ENCODE measurements at places on chromosomes 4 and X. TPM values are rescaled to one million over a fixed set of nuclear protein-coding genes. Genes with fewer than 3 reads are reported as not detected.

CXCL5 gene
- total RNA-seq: not detected

- DNase-seq: no peak
These were observed 4.2 kb upstream of the MTMR1 start for GRCh38 chrX:150688911-150689451.

GUCY1A1 gene
- total RNA-seq: 108 TPM

PSMD10 gene
- total RNA-seq: 31.7 TPM

DNA sequence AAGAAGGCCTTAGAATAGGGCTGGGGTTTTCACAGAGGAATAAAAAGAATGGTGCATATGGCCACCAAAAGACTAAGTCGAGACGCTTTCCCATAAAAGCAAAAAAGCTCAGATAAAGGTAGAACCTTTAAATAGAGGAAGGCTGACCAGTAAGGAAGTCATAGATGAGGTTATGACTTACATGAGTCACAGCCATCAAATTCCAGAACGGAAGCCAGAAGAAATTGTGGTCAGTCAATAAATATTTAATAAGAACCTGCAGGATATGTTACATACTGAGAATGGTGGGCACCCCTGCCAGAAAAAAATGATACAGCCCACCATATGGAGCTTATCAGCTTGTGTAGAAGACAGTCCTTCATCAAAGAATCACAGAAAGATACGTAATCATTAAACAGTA lies 120.1 kb downstream of the MANBA start:
- no peak for DNase-seq

JADE3 gene
- 6.6 TPM for total RNA-seq

DNA sequence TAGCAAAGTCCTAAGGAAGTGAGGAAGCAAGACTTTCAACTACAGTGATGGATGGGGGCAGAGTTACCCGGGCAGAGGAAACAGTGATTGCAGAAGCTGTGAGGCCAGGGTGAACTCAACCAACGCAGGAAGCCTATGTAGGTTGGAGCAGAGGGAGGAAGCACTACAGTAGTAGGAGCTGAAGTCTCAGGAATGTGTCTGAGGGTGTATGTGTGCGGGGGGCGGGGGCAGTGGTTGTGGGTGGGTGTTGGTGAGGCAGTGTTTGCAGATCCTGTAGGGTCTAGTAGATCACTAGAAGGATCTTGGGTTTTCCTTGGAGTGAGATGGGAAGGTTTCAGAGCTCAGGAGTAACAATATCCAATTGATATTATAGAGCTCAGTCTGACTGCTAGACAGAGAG lies 9.9 kb upstream of the MID1 start:
- no peak for DNase-seq

DNA sequence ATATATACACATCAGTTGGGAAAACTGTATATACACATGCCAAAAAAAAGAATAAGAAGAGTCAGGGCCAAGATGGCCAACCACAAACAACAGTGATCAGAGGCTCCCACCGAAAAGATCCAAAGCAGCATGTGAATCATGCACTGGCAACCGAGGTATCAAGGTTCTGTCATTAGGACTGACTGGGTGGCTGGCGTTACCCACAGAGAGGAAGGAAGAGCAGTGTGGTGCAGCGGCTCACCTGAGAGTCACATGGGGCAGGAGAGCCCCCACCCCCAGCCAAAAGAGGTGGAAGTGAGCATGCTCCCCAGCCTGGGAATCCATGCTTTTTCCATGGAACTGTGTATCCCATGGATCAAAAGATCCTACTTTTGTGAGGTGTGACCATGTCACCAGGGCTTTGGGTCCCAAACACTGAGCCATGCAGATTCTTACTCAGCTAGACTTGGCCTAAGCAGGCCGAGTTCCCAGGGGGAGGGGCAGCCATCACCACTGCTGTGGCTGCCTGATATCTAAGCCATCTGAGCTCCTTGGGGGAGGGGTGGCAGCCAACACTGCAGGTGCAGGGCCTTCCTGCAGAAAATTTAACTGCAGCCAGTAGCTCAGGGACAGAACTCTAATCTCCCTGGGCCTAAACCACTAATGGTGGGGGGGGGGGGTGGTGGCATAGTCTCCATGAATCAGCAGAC lies 52.8 kb downstream of the P2RY10 start:
- DNase-seq: peak; percentile 44

DNA sequence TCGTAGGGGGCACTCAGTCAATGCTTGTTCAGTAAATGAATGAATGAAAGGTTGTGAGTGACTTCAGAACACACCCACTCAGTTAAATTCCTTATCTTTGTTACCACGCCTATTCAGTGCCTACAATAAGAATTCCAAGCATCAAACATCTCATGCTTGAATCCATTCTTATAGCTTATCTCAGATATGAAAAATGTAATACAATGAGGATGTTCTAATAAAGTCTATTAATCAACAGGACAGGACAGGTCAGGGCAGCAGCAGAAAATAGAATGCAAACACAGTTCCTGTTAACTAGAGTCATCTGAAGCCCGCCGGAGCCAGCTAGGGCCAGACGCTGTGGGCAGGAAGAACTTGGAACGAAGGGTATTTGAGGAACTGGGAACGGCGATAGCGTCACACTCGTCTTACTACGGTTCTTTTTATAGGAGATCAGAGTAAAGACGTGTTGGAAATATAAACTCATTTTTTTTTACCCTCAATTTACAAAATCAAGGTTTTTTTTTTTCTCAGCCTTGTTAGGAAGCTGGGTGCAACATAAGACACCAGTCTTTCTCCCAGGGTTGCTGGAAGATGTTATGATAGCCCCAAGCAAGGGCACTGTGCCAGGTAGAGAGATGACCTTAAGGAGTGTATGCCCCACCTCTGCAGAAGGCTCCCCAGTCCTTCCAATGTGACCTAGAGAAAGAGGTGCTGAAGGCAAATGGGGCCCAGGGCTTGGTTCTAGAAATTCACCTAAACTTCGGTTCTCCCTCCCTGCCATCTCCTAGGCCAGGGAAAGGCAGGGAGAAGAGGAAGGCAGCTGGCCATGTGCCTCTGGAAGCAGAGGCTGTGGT lies 48.3 kb downstream of the SEL1L3 start:
- DNase-seq: peak; percentile 89

NSG1 gene
- total RNA-seq: 0.57 TPM

PF4V1 gene
- total RNA-seq: not detected

DNA sequence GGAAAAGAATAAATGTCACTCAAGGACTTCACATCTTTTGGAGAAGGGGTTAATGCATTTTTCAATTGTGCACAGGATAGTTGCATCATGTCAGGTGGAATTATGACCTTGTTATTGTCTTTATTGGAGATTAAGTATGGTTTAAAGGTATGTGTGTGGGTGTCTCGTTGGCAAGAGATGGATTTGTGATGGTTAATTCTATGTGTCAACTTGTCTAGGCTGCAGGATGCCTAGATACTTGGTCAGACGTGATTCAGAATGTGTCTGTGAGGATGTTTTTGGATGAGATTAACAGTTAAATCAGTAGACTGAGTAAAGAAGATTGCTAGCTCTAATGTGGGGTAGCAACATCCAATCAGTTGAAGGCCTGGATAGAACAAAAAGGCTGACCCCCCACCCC lies 42.2 kb upstream of the HSD17B10 start:
- DNase-seq: no peak

DNA sequence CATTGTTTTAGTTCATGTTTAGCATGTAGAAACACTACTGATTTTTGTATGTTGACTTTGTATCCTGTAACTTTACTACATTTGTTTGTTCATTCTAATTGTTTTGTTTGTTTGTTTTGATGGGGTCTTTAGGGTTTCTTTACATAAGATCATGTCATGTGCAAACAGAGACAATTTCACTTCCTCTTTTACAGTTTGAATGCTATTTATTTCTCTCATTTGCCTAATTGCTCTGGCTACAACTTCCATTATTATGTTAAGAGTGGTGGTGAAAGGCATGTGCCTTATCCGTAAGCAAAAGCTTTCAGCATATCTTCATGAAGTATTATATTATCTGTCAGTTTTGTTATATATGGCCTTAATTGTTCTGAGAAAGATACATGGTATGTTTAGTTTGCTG lies 571.1 kb downstream of the PCDH7 start:
- DNase-seq: no peak

DNA sequence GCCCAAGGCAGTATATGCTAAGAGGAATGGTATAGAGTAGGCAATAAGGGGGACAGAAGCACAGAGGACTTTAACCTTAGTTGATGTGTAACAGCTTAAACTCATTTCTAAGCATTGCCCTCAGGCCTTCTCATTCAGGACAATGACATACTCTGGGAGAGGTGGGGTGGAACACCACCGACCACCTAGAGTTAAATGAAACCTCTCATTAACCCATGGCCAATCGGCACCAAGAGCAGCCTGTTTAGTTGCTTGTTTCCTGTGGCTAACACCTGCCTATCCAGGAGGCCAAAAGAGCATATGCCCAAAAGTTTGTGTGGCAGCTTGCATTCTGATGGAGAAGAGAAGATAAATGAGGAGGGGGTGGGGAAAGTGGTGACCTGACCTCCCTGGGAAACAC lies 88.7 kb upstream of the PLAC1 start:
- DNase-seq: no peak

GRCh38 chrX:6257025-6257424 lies 28.4 kb upstream of the NLGN4X start:
- no peak for DNase-seq

FAM193A gene
- total RNA-seq: 20.3 TPM

DNA sequence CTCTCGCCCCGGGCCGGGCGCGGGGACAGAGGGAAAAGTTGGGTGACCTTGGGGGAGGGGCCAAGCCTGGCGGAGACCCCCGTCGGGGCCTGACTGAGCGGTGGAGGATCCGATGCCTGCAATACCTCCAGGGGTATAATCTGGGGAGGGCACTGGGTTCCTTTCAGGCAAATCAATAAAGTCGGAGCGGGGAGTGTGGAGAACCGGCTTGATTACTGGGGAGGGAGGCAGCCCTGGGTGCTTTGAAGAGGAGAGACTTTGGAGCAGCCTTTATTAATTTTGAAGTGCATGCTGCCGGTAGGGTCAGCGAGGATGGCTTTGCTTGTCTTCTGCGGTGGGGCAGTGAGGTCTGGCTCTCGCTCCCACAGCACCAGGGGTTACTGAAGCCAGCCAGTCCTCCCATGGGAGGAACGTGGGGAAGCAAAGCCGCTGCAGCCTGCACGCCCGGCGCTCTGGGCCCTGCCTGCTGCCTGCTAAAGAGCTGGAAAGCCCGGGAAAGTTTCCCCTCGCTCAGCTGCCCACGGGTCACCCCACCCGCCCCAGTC lies 403 bp upstream of the LGI2 start:
- no peak for DNase-seq

DNA sequence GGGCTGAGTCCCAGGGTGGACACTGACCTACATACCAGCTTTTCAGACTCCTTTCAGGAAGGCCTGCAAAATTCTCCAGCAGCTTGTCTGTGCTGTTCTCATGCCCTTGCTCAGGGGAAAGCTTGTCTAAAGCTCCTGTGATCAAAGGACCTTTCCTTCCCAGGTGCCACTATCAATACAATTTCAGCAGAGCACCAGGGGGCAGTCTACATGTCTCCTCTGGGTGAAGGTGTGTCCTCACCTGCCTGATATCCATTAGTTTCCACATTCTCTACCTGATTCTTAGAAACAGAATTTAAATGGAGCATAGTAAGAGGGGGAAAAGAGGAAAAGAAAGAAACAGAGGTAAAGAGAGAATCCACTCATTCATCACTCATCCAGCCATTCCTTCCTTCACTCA lies 114.2 kb downstream of the PPARGC1A start:
- DNase-seq: no peak

- no peak for DNase-seq
These were observed 126.5 kb upstream of the INTU start for GRCh38 chr4:127506283-127506682.

CFAP99 gene
- total RNA-seq: not detected

RGN gene
- total RNA-seq: 8.4 TPM

DNA sequence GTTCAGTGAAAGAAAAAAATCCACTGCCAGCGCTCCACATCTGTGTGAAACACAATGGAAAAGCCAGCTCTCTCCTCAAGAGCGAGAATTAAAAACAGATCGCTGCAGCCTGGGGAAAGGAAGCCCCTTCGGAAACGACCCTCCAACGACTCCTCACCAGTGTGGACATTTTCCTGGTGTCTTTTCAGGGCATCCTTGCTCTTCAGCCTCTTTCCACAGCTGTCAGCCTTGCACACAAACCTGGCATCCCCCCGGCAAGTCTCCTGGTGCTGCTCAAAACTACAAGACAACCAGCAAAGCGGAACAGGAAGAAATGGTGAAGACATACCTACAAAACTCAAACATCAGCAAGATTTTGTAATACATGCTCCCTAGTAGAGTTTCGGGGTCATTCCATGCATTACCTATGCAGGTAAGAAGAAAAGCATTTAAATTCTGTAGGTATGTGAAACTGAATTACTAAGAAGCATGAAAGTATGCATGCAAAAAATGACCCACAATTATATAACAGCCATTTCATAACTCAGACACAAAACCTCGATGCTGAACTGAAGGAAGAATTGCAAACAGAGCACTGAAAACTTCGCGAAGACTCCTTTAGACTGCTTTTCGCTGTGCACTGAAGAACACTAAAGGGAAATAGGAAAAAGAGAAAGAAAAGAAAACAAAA lies 106.1 kb downstream of the PRDM5 start:
- DNase-seq: no peak

DNA sequence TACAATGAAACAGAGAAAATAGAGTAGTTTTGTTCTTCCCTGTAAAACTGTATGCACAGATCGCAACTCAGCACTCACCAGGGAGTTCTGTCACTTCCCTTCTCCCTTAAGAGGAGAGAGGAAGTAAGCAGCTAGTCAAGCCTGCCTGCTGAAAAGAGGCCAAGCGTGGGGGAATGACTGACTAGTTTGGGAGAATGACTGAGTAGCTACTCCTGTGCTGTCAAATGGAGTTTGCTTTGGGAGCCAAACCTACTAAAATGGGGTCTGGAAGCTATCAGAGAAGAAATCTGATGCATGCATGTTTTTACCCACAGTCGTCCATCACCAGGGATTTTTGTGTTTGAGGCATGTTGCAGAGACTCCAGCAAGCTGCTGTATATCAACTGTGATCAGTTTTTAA lies 54.6 kb upstream of the LHFPL1 start:
- DNase-seq: no peak

C1QTNF7 gene
- 6.8 TPM for total RNA-seq

YY2 gene
- 2.0 TPM for total RNA-seq

C4orf51 gene
- not detected for total RNA-seq

GAGE2A gene
- total RNA-seq: not detected

GRCh38 chrX:94216738-94217137 lies 542.7 kb downstream of the FAM133A start:
- no peak for DNase-seq

All from posterior vena cava (tissue), 2 donors.